Stimulated activated CD8-positive, alpha-beta memory T cell treated with anti-CD3 and anti-CD28 coated beads, Interleukin-15, amount 100 ng/mL, for 1 hour (primary cell): ENCODE measurements at places on chromosomes 2 and 18.

DNA sequence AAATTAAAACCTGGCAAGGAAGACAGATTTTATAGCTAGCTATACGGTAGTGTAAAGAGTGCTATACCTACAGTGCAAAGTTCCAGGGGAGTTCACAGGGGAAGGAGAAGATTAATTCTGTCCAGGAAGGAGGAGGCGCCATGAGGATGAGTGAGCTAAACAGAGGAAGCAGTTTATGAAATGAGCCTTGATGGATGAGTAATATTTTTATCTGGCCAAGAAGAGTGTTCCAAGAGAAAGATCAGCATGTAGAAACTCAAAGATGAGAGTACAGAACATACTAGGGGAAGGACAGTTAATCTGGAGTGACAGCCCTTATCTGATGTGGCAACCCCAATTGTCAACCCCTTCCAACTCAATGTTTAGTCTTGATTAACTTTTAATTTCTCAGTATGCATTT, 54.8 kb downstream of the CDH20 start:
- DNase-seq = no peak

GRCh38 chr2:203846490-203847105, 21.0 kb upstream of the CTLA4 start:
- DNase-seq = no peak

GRCh38 chr18:55570966-55571365, 17.0 kb downstream of the TCF4 start:
- DNase-seq = no peak

DNA sequence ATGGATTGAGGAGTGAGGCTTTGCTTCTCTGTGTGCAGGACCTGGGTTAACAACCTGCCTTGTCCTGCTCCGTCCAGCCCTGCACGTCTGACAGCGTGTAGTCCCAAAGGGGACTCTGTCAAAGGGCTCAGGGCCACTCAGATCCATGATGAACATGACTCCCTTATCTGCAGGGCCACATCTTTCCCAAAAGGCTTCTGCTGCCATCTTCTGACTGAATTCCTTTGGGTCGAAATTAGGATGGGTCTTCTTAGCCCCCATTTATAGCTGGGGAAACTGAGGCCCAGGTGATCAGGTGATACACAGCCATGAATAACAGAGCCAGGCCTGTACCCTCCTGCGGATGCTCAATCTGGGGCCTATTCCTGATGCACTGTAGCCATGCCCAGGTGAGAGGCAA, 109.2 kb downstream of the CELF4 start:
- DNase-seq = no peak

DNA sequence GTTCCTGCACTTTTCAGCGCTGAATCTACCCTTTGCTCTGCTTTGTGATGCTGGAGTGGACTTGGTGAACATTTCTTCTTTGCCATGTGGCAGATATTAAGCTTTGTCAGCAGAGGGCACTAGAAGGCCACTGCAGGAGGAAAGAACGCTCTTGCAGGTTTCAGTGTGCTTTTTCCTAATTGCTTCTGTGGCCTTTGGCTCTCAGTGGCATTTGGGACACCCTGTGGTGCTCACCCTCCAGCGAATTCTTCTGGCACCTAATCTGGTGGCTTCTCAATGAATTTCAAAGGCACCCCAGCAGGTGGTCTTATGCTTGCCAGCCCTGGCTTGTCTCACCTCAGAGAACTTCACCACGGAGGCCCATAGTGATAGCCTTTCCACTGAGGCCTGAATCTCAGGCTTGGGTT, 146.7 kb downstream of the MYO3B start:
- no peak for DNase-seq

- DNase-seq = no peak
Measured at GRCh38 chr2:56217106-56217505, 33.3 kb downstream of the CCDC85A start.

DNA sequence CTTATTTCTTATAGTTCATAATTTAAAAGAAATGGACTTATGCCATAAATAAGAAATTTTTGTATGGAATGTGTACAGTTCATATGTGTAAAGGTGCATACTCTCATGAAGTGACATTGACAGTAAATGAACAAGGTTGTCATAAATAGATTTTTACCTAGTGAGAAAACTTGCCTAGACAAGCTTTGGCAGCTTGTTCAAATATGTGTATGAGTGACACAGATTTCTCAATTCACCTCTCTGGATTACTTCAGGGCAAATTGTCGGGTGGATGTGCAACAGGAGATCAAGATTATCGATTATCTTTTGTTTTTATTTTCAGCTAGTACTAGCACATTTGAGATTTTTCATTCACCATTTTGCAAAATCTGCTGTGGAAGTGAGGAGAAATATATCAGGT, 758.1 kb upstream of the ACVR2A start:
- DNase-seq = no peak

GRCh38 chr2:157259960-157260359, 2.5 kb downstream of the GALNT5 start:
- DNase-seq = no peak

- DNase-seq = no peak
Measured at GRCh38 chr2:238694136-238694755, 153.6 kb upstream of the TWIST2 start.

GRCh38 chr18:51128533-51128932, 68.9 kb downstream of the MEX3C start:
- DNase-seq = no peak

DNA sequence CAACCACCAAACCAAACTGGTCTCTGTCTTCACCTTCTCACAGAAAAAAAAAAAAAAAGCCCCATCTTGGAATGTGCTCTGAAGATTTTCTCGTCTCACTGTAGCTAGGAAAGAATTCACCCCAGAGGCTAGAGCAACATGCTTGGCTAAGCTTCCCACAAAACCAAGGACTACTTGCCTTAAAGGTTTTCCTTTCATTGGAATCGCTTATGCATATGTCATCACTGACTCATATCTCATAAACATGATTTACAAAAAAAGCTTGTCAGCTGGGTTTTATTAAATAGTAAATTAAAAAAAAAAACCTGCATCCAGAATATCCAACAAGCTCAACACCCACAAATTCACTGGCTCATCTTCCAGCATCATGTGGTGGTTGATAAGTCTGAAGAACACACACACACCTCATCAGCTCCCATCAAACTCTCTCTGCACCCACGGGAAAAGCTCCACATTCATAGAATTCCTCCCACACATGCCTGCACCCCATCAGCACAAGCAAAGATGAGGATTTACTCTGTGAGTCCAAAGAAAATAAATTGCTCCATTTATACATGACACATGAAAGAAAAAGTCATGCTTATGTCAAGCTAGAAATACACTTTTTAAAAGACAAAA, 182.0 kb upstream of the TRIB2 start:
- no peak for DNase-seq

- DNase-seq = no peak
Measured at GRCh38 chr18:59802031-59802430, 97.8 kb upstream of the PMAIP1 start.

DNA sequence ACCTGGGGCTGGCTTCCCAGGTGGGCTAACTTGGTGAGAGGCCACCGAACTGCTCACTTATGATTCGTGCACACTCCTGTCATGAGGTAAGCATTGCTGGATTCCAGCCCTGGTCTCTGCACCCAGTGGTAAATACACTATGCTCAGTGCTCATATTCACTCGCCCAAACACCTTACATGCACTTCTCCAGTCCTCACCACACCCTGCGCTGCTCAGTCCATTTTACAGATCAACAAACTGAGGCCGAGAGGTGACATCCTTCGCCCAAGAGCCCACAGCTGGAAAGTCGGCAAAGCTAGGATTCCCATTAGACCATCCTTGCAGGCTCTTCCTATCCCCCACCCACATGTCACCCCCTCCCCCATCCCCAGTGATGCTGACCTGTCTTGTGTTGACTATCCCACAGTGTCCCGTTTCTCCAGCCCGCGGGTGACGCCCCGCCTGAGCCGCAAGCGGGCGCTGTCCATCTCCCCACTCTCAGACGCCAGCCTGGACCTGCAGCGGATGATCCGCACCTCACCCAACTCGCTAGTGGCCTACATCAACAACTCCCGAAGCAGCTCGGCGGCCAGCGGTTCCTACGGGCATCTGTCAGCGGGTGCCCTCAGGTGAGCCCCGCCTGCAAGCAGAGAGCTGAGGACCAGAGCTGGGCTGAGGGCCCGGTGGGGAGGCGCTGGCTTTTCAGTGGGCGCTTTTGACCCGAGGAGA, 232.8 kb downstream of the GLI2 start:
- DNase-seq = no peak

DNA sequence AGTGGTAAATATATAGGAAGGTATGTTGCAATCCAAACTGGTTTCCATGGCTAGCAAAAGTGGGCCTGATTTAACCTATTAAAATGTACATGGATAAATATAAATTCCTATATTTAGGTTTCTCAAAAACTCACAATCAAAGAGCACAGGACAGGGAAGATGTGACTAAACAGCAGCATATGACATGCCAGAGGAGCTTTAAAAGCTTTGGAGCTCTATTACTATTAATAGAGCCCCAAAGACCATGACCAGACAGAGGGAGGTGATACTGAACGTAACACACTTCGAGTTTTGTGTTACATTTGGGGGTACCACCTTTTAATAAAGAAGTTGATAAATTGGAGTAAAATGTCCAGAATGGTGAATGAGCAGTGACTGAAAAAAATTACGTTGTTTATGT, 179.5 kb upstream of the SLC14A2 start:
- DNase-seq = no peak

DNA sequence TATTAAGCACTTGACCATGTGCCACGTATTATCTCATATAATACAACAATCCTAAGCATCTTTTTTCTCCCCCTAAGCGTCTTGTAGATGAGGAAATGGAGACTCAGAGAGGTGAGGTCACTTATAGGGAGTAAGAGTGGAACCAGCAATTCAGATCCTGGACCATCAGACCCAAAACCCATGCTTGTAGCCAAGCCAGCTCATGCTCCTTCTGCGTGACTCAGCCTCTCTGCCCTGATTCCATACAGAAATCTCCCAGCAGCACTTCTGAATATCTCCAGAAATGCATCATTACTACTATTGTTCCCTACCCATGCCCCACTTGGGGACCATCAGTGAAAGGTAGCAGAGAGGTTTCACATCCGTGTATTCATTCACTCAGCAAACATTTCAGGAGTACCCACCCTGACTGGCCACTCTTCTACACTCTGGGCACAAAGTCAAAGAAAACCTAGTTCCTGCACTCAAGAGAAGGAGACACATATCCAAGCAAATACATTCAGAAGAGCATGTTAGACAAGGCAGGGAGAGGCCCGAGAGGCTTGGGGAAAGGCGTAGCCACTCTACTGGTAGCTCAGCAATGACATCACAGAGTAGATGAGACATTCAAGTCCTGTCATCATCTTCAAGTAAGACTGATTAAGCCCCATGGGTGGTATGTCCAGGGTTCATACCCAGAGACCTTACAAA, 141.9 kb downstream of the MTCL1 start:
- DNase-seq = no peak

DNA sequence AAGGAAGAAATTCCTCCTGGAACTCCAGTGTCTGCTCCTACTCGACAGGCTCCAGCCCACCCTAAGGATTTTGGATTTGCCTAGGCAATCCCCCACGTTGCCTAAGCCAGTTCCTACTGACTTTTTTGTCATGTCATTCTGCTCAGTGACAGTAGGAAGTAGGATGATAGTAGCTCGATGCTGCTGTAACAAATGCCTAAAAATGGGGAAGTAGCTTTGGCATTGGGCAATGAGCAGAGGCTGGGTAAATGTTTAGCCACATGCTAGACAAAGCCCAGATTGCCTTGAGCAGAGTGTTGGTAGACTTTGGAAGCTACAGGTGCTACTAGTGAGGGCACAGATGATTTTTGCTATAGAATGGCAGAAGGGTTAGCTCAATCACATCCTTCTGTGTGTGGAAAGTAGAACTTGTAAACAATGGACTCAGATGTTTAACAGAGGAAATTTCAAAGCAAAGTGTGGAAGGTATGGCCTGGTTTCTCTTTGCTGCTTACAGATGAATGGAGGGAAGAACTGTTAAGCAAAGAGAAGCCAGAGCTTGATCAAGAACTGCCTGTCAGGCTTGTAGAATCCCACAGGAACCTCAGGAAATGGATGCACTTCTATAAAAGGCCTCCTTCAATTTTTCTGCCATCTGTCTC, 154.8 kb downstream of the RNF144A start:
- no peak for DNase-seq

DNA sequence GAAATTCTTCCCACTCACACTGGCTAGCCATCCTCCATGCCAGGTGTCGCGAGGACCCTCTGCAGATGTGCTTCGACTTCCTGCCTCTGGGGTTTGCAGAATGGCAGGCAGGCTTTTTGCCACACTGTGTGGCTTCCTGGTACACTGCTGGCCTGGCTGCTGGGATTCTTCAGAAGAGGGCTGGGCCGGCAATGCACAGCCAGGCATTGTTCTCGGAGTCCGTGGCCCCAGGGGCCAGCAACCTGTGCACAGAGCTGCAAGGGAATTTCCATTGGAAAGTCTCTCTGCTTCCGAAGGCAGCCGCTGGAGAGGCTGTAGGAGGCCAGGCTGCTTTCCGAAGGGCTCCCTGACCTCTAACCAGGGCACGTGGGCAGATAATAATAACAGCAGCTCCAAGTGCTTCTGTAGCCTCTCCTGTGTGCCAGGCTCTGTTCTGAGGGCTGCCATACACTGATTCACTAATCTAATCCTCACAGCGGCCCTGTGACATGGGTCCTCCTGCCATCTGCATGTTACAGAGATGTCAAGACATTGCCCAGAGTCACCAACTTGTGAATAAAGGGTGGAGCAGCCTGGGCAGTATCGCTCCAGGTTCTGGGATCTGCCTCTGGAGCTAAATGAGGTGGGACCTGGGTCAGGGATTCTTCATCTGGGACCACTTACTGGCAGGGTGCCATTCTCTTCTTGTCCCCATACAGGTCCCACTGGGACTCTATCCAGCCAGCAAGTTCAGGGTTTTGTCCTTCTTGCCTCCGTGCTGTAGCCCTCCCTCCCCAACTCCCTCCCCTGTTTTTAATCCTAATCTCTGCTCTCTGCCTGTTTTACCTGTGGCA, 5.0 kb downstream of the LDLRAD4 start:
- no peak for DNase-seq

- DNase-seq = no peak
Measured at GRCh38 chr18:75478996-75479880, 51.7 kb upstream of the SMIM21 start.

DNA sequence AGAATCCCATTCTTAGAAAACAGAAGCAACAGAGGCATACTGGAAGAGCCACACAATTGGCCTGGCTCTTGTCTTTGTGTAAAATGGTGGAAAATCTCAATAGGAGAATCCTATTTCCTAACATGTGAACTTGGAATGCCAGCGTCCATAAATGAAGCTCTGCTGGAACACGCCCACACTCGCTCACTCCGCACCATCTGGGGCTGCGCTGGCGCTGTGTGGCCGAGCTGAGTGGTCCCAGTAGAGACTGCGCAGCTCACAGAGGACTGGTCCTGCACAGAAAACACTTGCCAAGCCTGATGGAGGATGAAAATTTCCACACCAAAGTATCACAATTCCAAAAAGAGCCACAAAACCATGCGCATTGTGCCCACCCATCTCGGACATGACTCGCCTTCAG, 56.2 kb downstream of the PXDN start:
- no peak for DNase-seq

DNA sequence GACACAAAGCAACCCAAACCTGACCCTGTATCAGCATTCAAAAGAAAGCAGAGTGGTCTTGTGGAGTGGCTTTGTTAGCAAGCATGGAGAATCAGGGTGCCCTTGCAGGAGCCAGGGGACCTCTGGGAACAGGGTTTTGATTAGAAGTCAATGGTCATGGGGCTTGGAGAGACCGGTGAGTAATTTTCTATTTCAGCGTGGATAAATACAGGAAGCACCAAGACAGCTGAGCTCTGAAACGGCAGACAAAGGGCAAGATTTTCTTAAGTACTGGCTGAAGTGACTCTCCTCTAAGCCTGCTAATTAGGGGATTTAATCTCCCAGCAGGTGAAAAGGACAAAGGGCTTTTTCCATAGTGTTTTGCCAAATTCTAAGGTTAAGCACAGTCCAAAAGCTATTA, 78.0 kb upstream of the GAREM1 start:
- DNase-seq = no peak
